Heart left ventricle (tissue), 16 donors: ENCODE measurements at places on chromosomes 4 and X. TPM values are rescaled to one million over a fixed set of nuclear protein-coding genes. Genes with fewer than 3 reads are reported as not detected.

DNA sequence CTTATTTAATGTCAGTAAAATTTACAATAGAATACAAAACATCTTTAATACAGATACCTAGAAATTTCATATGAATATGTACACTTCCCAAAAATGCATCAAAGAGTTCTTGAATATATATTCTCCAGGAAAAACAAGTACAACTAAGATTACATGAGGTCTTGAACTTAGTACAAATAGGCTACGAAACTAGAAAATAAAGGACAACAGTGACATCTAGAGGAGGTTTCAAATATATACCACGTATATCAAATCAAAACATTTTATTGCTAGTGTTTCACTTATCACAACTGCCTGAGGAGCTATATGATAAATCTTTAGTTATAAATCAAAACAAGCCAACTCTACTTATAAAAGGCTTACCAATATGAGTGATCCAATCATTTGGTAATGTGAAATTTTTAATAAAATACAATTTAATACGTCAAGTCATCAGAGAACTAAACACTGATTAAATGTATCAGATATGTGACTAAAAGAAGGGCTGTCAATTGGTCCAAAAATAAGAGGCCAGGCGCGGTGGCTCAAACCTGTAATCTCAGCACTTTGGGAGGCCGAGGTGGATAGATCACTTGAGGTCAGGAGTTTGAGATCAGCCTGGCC, 36.6 kb downstream of the ANAPC10 start:
- H3K27ac ChIP-seq: no peak overlapping the region
- no peak for DNase-seq
- no peaks in the 10 kb centered on the region for H3K36me3 ChIP-seq
- H3K4me3 ChIP-seq: no peak overlapping the region
- H3K4me1 ChIP-seq: peaks cover 7% of the 10 kb centered on the region
- H3K27me3 ChIP-seq: no peaks in the 10 kb centered on the region

- no peak overlapping the region for H3K4me3 ChIP-seq
- no peak for DNase-seq
- H3K27ac ChIP-seq: no peak overlapping the region
- no peaks in the 10 kb centered on the region for H3K27me3 ChIP-seq
Measured at GRCh38 chr4:146346276-146346675, 131.9 kb downstream of the REELD1 start.

GRCh38 chr4:181046809-181047208, 1196.4 kb upstream of the TENM3 start:
- no peak overlapping the region for H3K4me3 ChIP-seq
- no peak for DNase-seq
- no peaks in the 10 kb centered on the region for H3K36me3 ChIP-seq
- H3K27me3 ChIP-seq: no peaks in the 10 kb centered on the region

- no peak overlapping the region for H3K4me3 ChIP-seq
- no peak overlapping the region for H3K27ac ChIP-seq
- no peak for DNase-seq
- no peaks in the 10 kb centered on the region for H3K4me1 ChIP-seq
Measured at GRCh38 chr4:182085051-182085480, 158.1 kb upstream of the TENM3 start.

DNA sequence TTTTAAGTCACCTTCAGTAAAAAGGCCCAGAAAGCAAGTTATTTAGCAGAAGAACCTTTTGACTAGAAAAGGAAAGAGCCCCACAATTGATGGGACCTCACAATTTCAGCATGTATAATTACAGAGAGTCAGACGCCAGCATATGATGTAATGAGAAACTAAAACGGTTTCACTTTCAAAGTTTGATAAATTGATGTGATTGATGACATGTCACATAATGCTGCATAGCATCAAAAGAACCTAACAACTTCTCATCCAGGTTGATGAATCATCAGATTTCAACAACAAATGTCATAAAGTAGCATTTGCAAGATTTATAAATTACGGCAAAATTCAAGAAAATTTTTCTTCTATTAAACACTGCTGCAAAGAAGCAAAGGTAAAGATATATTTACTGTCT, 3.9 kb upstream of the GAR1 start:
- no peak for DNase-seq
- no peaks in the 10 kb centered on the region for H3K36me3 ChIP-seq
- no peak overlapping the region for H3K27ac ChIP-seq

GRCh38 chrX:110723844-110724243, 71.8 kb downstream of the CHRDL1 start:
- no peaks in the 10 kb centered on the region for H3K36me3 ChIP-seq
- H3K27ac ChIP-seq: no peak overlapping the region

DNA sequence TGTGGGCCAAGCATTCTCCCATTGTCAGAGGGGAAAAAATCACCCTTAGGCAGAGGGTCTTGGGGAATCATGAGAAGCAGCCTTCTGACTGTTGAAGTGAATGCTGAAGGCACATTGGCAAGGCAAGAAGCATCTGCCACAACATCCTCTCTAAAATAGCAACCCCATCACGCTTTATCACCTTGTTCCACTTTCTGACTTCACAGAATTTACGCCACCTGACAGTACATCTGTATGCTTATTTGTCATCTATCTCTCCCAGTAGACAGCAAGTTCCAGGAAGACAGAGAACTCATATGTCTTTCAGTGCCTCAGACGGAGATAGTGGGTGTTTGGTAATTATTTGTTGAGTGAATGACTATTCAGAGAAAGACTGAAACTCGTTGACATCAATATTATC, 68.4 kb upstream of the SCML1 start:
- no peaks in the 10 kb centered on the region for H3K4me1 ChIP-seq
- H3K27me3 ChIP-seq: no peaks in the 10 kb centered on the region
- H3K36me3 ChIP-seq: no peaks in the 10 kb centered on the region
- no peak overlapping the region for H3K4me3 ChIP-seq

Gene NR3C2
- 3.6 TPM for polyA plus RNA-seq
